Lower leg skin (tissue), 4 donors: ENCODE measurements at places on chromosomes 13 and 19. TPM values are rescaled to one million over a fixed set of nuclear protein-coding genes. Genes with fewer than 3 reads are reported as not detected.

NAPSA gene
- total RNA-seq: 0.51 TPM

KLK3 gene
- 18.7 TPM for total RNA-seq

LHB gene
- not detected for total RNA-seq

STX10 gene
- 72.0 TPM for total RNA-seq

ZNF737 gene
- total RNA-seq: 7.4 TPM

DIRAS1 gene
- total RNA-seq: 1.9 TPM

BICRA gene
- total RNA-seq: 12.5 TPM

NLRP7 gene
- total RNA-seq: not detected

PAF1 gene
- total RNA-seq: 37.3 TPM

NPHS1 gene
- total RNA-seq: not detected

RFPL4AL1 gene
- not detected for total RNA-seq

KLF1 gene
- total RNA-seq: not detected

TSSK6 gene
- 8.7 TPM for total RNA-seq

NXNL1 gene
- total RNA-seq: not detected

LILRB5 gene
- total RNA-seq: 3.9 TPM

KLK10 gene
- 94.1 TPM for total RNA-seq

SHISA2 gene
- 0.21 TPM for total RNA-seq

C19orf85 gene
- total RNA-seq: not detected

ATP8B3 gene
- total RNA-seq: 0.30 TPM

ZNF534 gene
- total RNA-seq: 0.19 TPM

MYH14 gene
- 329 TPM for total RNA-seq

BEST2 gene
- total RNA-seq: 58.3 TPM

C5AR2 gene
- 0.91 TPM for total RNA-seq

DCT gene
- total RNA-seq: 44.5 TPM

IRGC gene
- total RNA-seq: not detected

SIGLEC5 gene
- 0.76 TPM for total RNA-seq

KLK5 gene
- total RNA-seq: 301 TPM

RBM26 gene
- total RNA-seq: 29.1 TPM

CEACAM21 gene
- total RNA-seq: 0.75 TPM

ATP4B gene
- total RNA-seq: not detected

DAND5 gene
- not detected for total RNA-seq

ZNF850 gene
- 2.2 TPM for total RNA-seq

SHFL gene
- 24.1 TPM for total RNA-seq

C13orf42 gene
- 0.10 TPM for total RNA-seq

NANOS3 gene
- not detected for total RNA-seq

GRIN2D gene
- 0.47 TPM for total RNA-seq

PCDH8 gene
- 0.04 TPM for total RNA-seq

SSC5D gene
- 3.8 TPM for total RNA-seq

FARP1 gene
- total RNA-seq: 12.2 TPM

PSG2 gene
- 1.3 TPM for total RNA-seq

SLC25A42 gene
- total RNA-seq: 4.6 TPM

MRPS31 gene
- 13.5 TPM for total RNA-seq

KCNN4 gene
- 35.1 TPM for total RNA-seq

KASH5 gene
- total RNA-seq: not detected

SLC17A7 gene
- 1.4 TPM for total RNA-seq

ZNF835 gene
- 0.65 TPM for total RNA-seq
